Fibroblast of skin of scalp (primary cell): ENCODE measurements at places on chromosomes 6 and 20.
A peak's percentile ranks its signal among the peaks of the same experiment; 100 is the strongest.

- DNase-seq, result peak; percentile 13
These were observed 16.4 kb upstream of the CCDC28A start for GRCh38 chr6:138757136-138757535.

GRCh38 chr6:7283676-7284075 is 29.3 kb downstream of the SSR1 start:
- no peak for DNase-seq

DNA sequence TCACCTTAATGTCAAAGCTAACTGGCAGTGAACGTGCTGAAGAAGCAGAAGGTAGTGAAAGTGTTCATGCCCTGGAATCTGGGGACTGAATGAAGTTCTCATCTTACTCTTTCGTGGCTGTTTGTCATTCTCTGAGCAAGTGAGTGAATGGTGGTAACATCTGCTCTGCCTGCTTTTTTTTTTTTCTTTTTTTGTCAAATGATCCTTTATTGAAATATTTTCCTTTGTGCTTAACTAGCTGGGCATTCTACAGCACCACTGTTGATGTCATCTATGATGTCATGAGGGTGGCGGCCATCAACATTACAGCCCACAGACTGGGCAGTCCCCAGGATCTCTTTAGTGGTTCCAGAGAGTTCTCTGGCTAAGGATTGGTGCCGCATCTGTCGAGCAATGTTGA is 65.2 kb downstream of the RIN2 start:
- no peak for DNase-seq

DNA sequence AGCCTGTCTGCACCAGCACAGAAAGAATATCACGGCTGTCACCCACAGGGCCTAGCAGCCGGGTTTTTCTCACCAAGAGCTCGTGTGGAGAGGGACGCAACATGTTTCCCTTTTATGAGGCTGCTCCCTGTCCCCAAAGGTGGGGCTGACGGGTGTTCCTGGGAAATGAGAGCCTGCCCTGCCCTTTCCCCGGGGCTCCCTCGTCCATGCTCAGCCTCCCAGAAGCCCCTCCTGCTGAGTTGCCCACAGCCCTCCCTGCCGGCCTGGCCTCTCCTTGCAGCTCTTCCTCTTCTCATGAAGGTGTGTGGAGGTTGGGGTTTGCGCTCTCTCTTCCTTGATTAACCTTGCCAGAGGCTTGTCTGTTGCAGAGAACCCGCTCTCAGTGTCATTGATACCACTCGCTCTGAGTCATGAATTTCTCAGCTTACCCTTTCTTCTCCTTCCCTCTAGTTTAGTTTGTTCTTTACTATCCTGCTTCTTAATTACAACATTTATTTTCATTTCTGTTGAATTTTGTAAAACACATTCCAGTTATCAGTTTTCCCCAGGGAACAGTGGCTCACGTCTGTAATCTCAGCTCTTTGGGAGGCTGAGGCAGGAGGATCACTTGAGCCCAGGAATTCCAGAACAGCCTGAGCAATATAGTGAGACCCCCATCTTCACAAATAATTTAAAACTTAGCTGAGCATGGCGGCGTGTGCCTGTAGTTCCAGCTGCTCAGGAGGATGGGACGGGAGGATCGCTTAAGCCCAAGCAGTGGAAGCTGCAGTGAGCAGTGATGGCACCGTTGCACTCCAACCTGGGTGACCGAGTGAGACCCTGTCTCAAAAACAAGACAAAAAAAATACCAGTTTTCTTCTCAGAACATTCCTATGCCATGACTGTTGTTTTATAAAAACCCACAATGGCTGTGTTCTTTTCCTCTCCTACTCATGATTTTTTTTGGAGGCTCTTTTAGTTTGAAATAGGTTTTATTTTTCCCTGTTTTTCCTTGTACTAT is 103.8 kb downstream of the TMEM242 start:
- peak; percentile 66 for DNase-seq

DNA sequence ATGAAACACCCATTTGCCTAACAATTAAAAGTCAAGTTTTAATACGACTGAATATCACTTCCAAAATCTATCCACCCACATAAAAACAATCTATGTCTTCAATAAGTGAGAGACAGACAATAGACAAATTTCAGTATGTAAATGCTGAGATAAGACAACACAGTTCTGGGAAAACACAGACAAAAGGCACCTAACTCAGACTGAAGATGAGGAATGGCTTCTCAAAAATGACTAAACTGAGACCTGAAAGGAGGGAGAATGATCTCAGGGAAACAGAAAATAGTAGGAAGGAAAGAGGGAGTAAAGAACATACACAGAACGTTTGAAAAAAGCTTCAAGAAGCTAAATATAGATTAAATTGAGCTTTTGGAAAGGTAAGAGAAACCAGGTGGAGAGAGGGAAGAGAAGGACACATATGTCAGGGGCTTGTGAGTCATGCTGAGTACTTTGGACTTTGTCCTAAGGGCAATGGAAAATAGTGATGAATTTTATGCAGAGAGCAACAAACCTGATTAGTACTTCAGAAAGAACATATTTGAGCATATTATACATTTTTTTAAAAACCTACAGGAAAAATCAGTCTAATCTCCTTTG is 16.1 kb downstream of the LMBRD1 start:
- DNase-seq, result no peak

DNA sequence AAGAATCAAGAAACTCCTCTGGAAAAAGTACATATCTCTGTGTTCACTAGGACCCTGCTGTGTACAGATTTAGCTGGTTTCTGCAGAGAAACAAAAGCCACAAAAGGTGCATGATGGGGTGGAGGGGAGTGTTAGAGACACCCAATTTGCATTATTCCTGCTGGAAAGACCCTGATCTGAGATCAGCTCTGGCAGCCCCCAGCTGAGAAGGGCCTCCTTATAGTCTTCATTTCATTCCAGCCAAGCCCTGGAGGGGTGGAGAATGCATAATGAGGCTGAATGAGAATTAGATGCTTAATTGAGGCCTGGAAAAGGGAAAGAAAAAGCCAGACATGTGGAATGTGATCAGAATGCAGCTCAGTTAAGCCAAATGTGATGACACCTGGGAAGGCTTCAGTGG is 545.6 kb downstream of the KIF16B start:
- DNase-seq, result no peak
